ENCODE measurements at places on chromosomes 2 and 18.

GRCh38 chr18:36031407-36031806, 36.0 kb downstream of the RPRD1A start:
- no peak for DNase-seq

- no peak for DNase-seq
These were observed 3.4 kb upstream of the DNAJC5G start for GRCh38 chr2:27271631-27272340.

DNA sequence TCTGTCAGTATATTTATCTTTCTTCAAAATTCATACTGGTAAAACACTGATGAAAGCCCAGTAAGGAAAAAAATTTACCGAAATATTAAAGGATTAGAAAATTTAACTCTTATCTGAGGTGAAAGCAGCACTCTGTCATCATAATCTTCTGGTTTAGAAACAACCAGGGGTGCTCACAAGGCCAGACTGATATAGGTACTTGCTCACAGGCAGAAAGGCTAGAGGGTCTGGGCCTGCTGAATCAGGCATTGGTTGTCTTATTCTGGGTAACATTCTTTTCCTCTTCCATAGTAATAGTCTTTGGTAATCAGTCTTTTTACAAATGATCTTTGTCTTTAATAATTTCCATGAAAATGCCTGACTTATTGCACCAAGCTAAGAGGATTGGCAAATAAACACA, 221.4 kb upstream of the TFPI start:
- DNase-seq, result no peak

DNA sequence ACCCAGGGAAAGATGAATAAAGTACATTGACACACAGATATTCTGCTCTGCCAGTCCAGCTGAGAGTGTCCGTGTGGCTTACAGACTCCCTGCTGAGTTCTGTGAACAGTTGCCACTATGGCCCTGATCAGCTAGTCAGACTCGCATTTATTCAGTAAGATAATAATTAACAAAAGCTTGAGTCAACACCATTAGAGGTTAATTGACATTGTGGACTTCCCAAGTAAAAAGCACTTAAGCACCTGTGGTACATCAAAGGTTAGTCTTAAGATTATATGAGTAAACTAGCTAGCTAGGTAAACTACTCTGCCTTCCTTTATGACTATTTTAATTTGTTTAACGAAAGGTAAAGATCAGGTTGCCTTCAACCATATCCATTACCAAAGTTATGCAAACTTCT, 33.7 kb downstream of the ANKRD30B start:
- DNase-seq, result no peak

Data from stimulated activated CD4-positive, alpha-beta T cell treated with anti-CD3 and anti-CD28 coated beads, Interleukin-1b, Interleukin-23, amount 100 ng/mL, for 1 hour (primary cell).